ENCODE measurements at places on chromosomes 1 and 21.

GRCh38 chr1:167312871-167313270 is 92.2 kb downstream of the POU2F1 start:
- no peak for DNase-seq

DNA sequence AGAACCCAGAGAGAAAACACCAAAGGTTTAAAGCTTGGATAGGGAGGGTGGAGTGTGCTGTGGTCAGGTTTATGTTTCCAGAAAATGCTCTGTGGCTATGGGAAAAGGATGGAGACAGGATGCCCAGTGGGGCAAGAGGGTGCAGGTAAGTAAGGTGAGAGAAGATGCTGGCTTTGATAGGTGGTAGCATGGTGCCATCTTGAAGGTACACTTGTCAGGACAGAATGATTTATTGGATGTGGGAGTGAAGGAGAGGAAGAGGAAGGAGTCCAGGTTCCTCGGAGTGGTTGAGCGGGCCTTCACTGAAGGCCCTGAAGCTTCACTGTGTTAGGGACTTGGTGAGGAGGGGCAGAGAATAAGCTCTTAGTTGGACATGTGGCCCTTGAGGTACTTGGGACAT is 3.6 kb downstream of the PTPRF start:
- no peak for DNase-seq

DNA sequence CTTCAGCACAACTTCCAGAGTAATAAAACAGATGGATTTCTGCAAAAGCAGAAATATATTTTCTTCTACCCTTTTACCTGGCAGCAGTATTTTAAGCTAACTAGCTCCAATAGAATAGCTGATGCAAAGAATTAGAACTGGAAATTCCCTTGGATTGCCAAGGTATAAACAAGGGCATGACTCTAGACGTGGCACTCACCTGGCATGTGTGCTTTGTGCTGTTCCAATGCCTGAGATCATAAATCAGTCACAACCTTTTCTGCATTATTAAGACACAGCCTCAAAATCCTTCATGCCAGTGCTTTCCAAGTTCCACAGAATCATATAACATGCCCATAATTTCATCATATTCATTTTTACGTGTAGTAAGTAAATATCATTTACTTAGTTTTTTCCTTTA is 1048.7 kb downstream of the ADGRL2 start:
- DNase-seq, result no peak

DNA sequence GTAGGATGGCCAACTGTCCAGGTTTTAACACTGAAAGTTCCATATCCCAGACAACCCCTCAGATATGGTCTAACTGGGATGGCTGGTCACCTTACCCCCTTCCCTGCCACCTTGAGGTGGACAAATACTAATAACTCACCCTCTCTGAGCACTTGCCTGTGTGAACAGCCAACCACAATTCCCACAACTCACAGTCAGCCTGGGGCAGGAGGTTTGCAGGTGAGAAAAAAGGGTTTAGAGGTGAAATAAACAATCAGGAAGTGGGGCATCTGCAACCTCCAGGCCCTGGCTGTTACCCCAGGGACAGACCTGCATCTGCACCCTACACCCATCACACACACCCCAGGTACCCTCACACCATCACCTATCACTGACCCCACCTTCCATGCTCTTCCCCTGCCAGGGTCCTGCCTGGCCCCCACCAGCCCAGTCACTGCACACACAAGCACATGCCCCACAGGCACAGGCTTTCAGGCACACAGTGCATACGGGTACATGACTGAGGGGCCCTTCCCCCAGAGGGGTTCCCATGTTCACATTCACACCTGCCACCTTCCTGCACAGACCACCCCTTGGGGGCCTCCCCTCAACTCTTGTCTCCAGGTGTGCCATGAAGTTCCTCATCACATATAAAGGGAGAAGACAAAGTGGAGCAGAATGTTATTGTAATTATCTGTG is 679.5 kb downstream of the MATN1 start:
- DNase-seq, result no peak

DNA sequence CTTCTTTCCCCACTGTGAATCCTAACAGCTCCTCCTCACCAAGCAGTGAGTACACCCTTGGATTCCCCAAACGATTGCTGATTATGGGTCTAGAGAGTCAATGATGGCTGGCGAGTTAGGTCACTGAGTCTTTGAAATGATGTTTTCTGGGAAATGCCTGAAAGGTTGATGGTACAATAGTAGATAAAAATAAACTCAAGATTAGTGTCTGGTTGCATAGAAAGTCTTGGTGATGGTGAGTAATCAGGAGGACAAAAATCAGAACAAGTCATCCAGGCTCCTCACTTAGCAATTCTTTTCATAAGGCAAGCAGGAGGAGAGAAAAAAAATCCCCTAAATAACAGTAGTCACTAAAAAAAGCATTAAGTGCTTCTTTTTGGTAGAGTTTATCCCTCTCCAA is 22.6 kb downstream of the HLX start:
- no peak for DNase-seq

DNA sequence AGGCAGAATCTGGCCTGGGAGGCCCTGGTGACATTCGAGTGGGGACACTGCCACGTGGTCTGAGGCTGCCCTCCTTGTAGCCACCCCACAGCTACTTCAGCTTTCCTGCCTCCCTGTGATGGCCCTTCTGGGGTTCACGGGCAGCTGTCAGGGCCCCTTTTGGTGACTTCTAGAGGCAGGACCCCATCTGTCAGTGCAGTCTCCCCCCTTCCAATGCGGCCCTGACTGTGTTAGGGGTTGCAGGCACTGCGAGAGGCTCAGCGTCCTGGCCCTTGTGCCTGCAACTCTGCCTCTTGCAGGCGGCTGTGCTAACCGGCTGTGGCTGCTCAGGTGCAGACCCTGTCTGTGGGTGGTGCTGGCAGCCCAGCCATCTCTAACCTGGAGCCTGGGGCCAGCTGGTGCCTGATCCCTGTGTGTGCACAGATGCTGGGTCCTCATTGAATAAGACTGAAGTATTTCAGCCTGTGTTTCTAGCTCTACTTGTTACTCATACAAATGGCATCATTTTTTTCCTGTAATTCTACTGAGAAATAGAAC is 62.2 kb downstream of the S100B start:
- DNase-seq, result no peak

GRCh38 chr1:55609630-55610029 is 394.5 kb upstream of the USP24 start:
- DNase-seq, result no peak

DNA sequence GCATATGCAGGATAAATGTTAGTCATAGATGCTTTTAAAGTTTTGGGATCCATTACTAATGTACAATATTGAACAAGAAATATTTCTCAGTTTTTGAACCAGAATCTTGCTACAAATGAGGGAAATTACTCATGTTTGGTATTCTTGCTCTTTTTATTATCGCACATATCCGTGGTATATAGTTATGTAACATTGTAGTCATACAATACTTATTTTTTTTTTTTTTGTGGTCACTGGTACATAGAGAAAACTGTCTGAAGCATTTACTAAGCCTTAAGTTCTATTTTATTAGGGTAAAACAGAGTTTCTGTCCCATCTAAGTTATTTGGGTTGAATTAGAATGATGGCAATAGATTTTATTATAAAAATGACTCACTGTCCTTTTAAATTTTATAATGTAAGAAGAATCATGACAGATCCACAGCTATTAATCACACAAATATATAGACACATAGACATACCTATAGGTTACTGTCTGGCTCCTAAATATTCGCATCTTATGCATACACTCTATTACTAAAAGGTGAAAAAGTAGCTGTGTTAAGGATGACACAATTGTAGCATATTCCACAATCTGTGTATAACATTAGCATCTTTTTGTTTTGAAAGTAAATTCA is 18.0 kb upstream of the PRKAA2 start:
- no peak for DNase-seq

- DNase-seq, result no peak
These were observed 104.9 kb upstream of the SNX7 start for GRCh38 chr1:98556521-98557158.

DNA sequence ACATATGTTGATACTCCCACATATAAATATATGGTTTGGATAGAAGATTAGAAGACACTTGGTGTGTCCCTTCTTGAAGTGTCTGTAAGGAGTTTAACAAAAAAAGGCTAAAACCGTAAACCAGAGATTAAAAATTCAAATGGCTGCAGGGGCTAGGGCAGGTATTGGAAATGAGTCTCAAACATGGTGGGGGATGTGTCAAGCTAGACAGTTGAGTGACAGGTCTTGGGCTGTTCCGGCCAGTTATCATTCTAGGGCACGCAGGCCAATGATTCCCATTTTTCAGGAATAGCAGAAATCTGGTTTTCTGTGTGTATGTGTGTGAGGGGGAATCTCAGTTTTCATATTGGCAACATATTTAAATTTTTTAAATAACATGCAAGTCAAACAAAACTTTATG is 77.2 kb downstream of the AK4 start:
- no peak for DNase-seq

DNA sequence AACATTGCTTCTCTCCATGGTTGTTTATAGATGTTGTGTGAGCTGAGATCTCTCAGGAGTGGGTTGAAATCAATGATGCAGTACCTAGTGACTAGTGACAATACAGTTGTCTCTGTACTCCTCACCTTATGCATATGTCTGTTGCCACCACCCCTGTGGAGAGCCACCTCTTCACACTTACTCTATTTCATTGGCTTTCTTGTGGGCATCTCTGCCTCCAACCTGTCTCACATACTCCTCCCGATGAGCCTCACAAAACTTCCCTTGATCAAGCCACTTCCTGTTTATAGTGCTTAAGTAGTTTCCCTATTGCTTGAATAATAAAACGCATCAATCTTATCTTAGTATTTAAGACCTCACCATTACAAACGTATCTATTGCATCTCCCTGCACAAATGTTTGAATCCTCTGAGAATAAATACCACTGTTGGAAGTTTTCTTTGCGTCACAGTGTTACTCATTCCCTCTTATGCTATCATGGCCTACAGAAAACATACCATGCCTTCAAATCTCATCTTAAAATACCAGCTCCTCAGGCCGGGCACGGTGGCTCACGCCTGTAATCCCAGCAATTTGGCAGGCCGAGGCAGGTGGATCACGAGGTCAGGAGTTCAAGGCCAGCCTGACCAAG is 54.7 kb upstream of the GREM2 start:
- DNase-seq, result no peak

- DNase-seq, result no peak
These were observed 3.3 kb downstream of the HNRNPU start for GRCh38 chr1:244860914-244861610.

- no peak for DNase-seq
These were observed 18.0 kb upstream of the BTG2 start for GRCh38 chr1:203287109-203287893.

DNA sequence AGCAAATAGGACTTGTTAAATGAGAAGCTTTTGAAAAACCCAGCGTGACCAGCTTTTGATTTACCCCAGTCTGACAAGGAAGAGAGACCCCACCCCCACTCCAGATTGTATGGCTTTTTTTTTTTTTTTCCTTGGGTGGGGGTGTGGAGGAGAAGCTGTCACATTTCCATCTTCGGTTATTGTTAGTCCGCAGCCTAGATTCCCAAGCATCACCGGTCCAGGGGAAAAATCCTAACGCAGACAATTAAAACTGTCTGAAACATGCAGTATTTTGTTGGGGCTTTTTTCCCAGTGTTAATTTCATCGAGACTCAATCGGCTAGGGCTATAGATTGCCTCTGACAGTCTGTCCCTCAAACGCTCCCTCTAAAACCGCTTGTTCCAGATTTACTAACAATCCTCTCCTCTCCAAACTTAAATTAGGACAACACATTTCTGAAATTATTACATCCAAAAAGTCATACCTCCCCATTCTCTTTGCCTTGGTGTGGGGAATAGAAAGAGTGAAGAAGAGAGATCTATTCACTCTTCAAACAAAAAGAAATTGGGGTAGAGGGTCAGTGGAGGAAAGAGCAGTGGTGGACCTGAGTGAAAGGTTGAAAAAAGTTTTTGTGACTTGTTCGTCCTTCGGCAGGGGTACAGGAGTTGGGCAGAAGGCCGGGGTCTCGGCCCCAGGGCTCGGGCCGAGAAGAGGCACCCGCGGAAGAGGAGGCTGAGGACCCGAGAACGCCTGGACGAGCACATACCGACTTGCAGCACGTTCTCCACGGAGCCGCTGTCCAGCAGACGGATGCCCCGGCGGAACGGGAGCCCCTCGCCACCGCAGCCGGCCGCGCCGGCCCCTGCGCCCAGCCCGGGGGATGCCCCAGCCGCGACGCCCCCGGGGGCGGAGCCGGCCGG is 1.1 kb downstream of the ZSWIM5 start:
- DNase-seq, result peak; percentile 9

GRCh38 chr1:203340112-203340790 is 10.7 kb downstream of the FMOD start:
- peak; percentile 33 for DNase-seq

- no peak for DNase-seq
These were observed at the start of gene EPHA8 for GRCh38 chr1:22562584-22563583. EPHA8 (plus strand) TSS chr1:22563489; CDS start chr1:22563636, 147 bp downstream.

DNA sequence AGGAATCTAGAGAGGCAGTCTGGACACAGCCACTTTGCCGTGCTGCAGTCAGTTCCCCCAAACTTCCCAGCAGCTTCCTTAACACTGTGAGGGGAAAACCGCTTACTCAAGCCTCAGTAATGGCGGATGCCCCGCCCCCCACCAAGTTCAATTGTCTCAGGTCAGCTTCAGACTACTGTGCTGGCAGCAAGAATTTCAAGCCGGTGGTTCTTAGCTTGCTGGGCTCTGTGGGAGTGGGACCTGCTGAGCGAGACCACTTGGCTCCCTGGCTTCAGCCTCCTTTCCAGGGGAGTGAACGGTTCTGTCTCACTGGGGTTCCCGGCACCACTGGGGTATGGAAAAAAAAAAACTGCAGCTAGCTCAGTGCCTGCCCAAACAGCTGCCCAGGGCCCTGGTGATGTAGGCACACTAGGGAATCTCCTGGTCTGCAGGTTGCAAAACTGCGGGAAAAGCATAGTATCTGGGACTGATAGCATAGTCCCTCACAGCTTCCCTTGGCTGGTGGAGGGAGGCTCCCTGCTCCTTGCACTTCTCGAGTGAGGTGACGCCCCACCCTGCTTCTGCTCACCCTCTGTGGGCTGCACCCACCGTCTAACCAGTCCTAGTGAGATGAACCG is 23.7 kb upstream of the HFM1 start:
- no peak for DNase-seq

DNA sequence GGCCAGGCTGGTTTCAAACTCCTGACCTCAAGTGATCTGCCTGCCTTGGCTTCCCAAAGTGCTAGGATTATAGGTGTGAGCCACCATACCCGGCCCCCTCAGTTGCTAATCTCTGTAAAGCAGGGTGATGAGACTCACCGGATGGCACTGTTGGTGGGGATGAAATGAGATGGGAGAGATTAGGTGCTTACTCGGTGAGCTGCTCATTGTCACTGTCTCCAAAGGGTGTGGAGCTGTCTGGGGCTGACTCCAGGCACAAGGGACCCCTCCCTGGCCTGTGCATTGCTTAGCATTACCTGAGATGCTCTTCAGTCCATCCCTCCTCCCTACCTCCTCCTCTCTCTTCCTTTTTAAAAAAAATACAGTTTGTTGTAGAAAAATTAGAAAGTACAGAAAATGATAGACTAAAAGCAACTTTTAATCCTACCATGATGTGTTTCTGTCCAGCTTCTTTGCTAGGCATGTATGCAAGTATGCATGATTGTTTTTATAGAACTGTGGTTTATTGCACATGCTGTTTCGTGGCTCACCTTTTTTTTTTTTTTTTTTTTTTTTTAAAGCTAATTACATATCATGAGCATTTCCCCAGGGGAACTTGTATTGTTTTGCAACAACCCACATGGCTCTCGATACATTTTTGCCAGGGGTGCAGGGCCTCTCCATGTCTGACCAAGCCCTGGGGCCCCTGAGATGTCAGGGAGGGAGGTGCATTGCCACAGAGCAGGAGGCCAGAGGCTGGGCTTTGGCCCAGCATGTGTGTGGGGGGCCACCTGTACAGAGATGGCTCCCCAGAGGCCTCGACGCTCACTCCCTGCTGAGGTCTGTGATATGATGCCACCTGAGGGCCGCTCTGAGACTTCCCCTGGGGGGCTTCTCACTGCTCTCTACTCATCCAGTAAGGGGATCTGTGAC is 55.4 kb downstream of the ARHGEF10L start:
- DNase-seq, result no peak

All from stimulated activated CD4-positive, alpha-beta T cell treated with anti-CD3 and anti-CD28 coated beads, TNF-alpha, amount 100 ng/mL, for 24 hours (primary cell).